Activated naive CD8-positive, alpha-beta T cell treated with anti-CD3 and anti-CD28 coated beads for 36 hours (primary cell): ENCODE measurements at places on chromosomes 7 and 10. TPM values are rescaled to one million over a fixed set of nuclear protein-coding genes. Genes with fewer than 3 reads are reported as not detected.
A peak's percentile ranks its signal among the peaks of the same experiment; 100 is the strongest.

- no peak overlapping the region for H3K27ac ChIP-seq
- no peak overlapping the region for H3K4me3 ChIP-seq
- no peaks in the 10 kb centered on the region for H3K4me1 ChIP-seq
- peaks cover 4% of the 10 kb centered on the region for H3K27me3 ChIP-seq
- no peak for DNase-seq
- no peaks in the 10 kb centered on the region for H3K36me3 ChIP-seq
Observed at GRCh38 chr7:80027611-80028173, 106.9 kb upstream of the GNAI1 start.

DNA sequence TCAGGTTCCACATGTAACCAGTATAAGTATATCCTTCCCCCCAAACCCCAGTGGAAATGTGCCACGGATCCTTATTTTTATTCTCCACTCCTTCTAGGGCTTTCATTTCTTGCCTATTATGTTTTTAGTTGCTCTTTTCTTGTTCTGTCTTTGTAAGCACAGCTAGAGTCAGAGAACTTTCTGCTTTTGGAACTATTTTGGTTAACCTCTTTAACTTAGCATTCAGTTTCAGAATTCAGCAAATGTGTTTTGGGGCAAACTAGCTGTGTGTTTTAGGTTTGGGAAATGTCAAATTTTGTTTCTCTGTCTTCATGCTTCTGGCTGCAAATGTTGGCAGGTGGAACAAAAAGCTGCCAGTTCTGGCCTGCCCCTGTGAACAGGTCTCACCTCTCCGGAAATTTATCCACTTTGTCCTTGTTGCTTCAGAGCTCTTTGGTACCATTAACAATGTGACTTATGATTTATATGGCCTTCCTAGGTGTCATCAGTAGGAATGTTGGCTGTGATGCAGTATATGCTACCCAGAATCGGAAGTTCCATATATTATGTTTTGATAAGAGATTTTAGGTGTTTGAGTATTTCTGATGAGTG lies 156.1 kb downstream of the ADK start:
- peaks cover 16% of the 10 kb centered on the region for H3K4me1 ChIP-seq
- H3K4me3 ChIP-seq: no peak overlapping the region
- no peaks in the 10 kb centered on the region for H3K27me3 ChIP-seq
- H3K27ac ChIP-seq: no peak overlapping the region
- H3K36me3 ChIP-seq: peaks cover 16% of the 10 kb centered on the region

DNA sequence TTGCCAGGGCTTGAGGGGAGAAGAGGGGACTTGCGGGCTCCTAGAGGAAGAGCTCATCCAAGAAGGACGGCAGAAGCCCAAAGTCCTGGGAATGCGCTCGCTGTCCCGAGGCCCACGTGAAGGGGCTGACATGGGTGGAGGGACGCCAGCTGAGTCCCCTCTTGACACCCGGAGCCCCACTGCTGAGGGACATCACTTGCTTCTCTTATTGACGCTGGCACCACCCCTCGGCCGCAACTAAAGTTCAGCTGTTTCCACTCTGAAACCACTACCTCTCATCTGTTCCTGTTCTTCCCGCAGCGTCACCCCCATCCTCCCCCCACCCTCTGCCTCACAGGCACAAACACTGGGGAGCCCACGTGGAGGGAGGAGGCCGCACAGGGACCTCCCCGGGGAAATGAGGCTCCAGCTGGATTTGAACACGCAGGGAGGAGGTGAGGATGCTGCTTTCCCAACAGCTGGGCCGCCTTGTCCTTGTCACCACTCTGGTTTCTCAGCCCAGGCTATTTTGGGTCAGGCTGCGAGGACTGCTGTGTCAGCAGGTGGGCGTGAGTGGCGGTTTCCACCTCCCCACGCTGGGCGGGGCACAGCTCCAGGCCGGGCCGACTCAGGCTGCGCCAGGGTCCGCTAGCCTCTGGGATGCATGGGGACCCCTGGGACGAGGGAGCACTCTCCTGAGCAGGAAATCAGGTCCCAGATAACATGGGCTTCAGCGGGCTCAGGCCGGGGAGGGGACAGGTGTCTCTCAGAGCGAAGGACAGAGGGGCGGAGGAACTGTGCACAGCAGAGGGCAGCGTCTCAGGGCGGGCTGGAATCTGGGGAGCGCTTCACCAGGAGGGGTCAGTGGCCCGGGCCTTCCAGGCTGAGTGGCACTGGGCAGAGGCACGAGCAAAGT lies 156.3 kb downstream of the ZNF248 start:
- DNase-seq: no peak
- no peaks in the 10 kb centered on the region for H3K27me3 ChIP-seq
- no peak overlapping the region for H3K27ac ChIP-seq
- no peak overlapping the region for H3K4me3 ChIP-seq
- no peaks in the 10 kb centered on the region for H3K36me3 ChIP-seq

DNA sequence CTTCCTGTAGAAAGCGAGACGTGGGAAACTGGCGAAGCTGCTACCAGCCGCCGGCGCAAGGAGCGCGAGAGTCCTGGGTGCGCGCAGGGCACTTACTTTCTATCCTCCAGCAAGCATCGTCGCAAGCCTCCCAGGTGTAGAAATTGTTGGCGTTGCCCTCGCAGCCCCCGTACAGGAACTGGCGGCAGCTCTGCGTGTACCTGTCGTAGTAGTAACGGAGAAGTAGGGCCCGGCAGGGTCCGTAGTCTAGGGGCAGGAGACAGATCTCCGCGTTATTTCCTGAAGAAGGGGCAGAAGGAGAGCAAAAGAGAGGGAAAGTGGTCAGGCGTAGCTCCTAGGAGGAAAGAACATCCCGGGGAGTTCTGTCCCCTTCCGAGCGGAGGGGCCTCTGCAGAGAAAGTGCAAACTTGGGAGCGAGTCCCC lies 501 bp downstream of the TFPI2 start:
- H3K4me3 ChIP-seq: peak overlapping the region; percentile 71
- H3K27ac ChIP-seq: no peak overlapping the region
- peak; percentile 5 for DNase-seq
- H3K27me3 ChIP-seq: peaks cover 69% of the 10 kb centered on the region

DNA sequence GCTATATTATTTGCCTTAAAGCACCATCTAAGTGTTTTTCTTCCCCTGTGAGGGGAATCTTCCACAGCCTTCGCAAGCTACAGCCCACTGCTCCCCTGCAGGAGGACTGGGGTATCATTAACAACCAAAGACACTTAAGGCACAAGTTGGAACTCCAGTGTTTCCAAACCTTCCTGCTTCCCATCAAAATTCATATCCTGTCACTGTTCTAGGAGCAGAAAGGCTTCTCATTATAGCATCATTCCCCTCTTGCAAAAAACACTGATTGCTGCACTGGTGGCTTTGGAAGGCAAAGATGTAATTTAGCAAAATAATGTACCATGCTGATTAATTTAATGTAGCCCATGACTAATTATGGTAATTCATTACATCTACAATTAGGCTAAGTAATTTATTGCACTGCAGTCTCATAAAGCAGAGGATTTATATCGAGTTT lies 207.2 kb downstream of the SKAP2 start:
- H3K27me3 ChIP-seq: peaks cover 14% of the 10 kb centered on the region
- H3K27ac ChIP-seq: no peak overlapping the region
- H3K4me1 ChIP-seq: no peaks in the 10 kb centered on the region

DNA sequence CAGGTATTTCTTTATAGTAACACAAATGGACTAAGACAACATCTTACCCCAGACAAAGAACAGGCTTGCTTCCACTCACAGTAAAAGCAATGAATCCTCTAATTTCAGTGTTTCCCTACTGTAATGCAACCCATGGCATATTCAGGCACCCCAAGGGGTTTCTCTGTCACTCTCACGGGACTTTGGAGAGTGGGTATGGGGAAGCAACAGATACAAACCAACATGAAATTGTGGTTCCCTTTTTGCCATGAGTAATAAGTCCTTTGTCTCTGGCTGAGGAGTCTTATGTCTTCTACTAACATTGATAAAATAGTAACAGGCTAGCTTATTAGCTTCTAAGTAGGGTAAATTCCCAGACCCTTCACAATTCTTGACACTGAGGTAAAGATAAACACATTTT lies 51.4 kb upstream of the AOAH start:
- no peak overlapping the region for H3K4me3 ChIP-seq
- peaks cover 4% of the 10 kb centered on the region for H3K36me3 ChIP-seq
- no peak for DNase-seq
- no peaks in the 10 kb centered on the region for H3K27me3 ChIP-seq
- no peak overlapping the region for H3K27ac ChIP-seq
- peaks cover 58% of the 10 kb centered on the region for H3K4me1 ChIP-seq

DNA sequence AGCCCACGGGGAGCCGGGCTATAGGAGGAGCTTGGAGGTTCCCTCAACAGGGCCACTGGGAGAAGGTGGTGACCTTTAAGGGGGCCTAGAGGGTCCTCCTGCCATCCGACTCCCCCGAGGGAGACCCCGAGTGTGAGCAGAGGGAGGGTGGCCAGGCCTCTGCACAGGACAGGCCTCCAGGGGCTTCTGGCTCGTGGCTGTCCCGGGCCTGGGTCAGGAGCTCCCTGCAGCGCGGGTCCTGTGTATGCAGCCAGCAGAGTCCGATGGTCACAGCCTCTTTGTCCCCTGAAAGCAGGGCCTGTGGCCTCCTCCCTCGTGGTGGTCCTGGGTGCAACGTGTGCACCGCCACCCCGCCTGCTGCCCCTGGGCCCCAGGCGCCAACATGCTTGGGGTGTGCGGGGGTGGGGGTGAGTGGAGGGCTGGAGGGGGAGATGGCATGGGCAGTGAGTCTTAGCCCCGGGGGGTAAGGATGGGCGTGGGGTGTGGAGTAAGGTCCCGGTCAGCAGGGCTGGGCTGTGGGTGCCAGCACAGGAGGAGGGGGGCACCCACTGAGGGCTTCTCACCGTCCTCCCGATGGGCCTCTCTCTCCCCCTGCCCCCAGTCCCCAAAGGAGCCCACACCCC lies 27.1 kb downstream of the UNCX start:
- no peak for DNase-seq
- no peaks in the 10 kb centered on the region for H3K36me3 ChIP-seq
- peaks cover 17% of the 10 kb centered on the region for H3K27me3 ChIP-seq
- H3K27ac ChIP-seq: no peak overlapping the region
- no peak overlapping the region for H3K4me3 ChIP-seq

DNA sequence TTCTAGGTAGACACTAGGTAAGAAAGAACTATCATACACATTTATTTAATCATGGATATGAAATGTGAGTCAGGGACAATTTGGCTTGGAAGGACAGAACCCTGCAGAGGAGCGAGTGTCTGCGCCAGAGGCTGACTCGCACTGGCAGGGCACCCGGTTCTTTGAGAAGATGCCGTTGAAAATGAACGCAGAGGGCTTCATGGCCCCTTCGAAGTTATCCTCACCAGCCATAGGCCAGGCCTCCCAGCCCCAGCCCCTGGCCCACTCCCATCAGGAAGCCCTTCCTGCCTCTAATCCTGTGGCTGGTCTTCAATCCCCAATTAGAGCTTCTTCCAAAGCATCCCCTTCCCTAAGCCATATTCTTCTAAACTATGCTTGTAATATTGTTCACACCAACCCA lies 239.8 kb downstream of the TCERG1L start:
- no peak overlapping the region for H3K4me3 ChIP-seq
- H3K27ac ChIP-seq: no peak overlapping the region
- H3K4me1 ChIP-seq: no peaks in the 10 kb centered on the region
- no peaks in the 10 kb centered on the region for H3K27me3 ChIP-seq
- no peak for DNase-seq
- H3K36me3 ChIP-seq: no peaks in the 10 kb centered on the region

- H3K4me3 ChIP-seq: no peak overlapping the region
- H3K36me3 ChIP-seq: no peaks in the 10 kb centered on the region
- no peak overlapping the region for H3K27ac ChIP-seq
- no peak for DNase-seq
Observed at GRCh38 chr10:35821339-35821911, 179.3 kb upstream of the FZD8 start.

- no peak overlapping the region for H3K27ac ChIP-seq
- H3K4me3 ChIP-seq: no peak overlapping the region
- DNase-seq: no peak
- no peaks in the 10 kb centered on the region for H3K36me3 ChIP-seq
- no peaks in the 10 kb centered on the region for H3K4me1 ChIP-seq
Observed at GRCh38 chr7:90660100-90660499, 64.0 kb downstream of the CDK14 start.

DNA sequence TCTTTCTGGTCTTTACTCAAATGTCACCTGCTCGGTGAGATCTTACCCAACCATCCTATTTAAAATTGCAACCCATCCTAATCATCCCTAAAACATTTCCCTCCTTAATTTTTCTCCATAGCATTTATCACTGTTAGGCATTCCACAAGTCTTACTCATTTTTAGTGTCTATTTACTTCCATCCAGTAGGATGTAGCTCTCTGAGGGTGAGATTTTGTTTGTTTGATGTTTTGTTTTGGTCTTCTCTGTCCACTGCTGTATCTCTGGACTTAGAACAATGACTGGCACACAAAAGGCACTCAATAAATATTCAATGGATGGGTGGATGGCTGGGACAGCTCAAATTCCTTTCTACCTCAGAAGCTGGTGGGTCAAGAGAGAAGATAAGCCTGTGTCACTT lies 15.8 kb upstream of the DUSP5 start:
- peaks cover under 1% of the 10 kb centered on the region for H3K4me1 ChIP-seq
- H3K27me3 ChIP-seq: peaks cover 3% of the 10 kb centered on the region
- H3K4me3 ChIP-seq: no peak overlapping the region
- H3K27ac ChIP-seq: no peak overlapping the region

GRCh38 chr10:114300036-114300645 lies 61.1 kb downstream of the VWA2 start:
- H3K27me3 ChIP-seq: no peaks in the 10 kb centered on the region
- no peak for DNase-seq
- peaks cover 25% of the 10 kb centered on the region for H3K36me3 ChIP-seq
- H3K4me3 ChIP-seq: no peak overlapping the region

DNA sequence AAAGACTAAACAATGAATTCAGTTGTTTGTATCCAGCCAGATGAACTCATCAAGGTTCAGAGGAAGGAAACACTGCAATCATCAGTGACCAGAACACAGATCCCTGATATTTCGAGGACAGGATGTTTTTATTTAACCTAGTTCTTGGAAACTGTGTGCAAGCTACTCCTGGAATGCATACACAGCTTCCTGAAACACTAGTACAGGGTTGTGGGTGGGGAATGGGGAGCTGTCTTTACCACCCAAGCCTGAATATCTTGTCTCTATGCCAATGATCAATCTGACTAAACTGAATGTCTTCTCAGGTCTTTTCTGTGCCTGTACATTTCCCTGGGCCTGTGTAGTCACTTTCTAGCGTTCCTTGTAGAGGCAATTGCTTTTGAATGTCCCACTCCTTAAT lies 374.6 kb downstream of the CALN1 start:
- H3K27me3 ChIP-seq: no peaks in the 10 kb centered on the region
- no peaks in the 10 kb centered on the region for H3K36me3 ChIP-seq
- H3K4me1 ChIP-seq: no peaks in the 10 kb centered on the region
- no peak for DNase-seq
- H3K4me3 ChIP-seq: no peak overlapping the region
- H3K27ac ChIP-seq: no peak overlapping the region

- no peaks in the 10 kb centered on the region for H3K27me3 ChIP-seq
- peaks cover 29% of the 10 kb centered on the region for H3K4me1 ChIP-seq
- peaks cover 11% of the 10 kb centered on the region for H3K36me3 ChIP-seq
- DNase-seq: peak; percentile 40
Observed at GRCh38 chr7:129949292-129950133, 3.2 kb downstream of the UBE2H start.

CDC14C gene
- total RNA-seq: not detected

MEPCE gene
- 60.1 TPM for total RNA-seq

EEF1AKMT2 gene
- total RNA-seq: 19.3 TPM

EVX1 gene
- total RNA-seq: not detected

PTF1A gene
- not detected for total RNA-seq
